Activated T-cell treated with anti-CD3 and anti-CD28 coated beads, Interleukin-2, amount 50 U/mL, for 48 hours (primary cell): ENCODE measurements at places on chromosomes 13 and 19.
A peak's percentile ranks its signal among the peaks of the same experiment; 100 is the strongest.

- no peak for DNase-seq
Observed at GRCh38 chr13:110216398-110217041, 90.4 kb downstream of the COL4A1 start.

DNA sequence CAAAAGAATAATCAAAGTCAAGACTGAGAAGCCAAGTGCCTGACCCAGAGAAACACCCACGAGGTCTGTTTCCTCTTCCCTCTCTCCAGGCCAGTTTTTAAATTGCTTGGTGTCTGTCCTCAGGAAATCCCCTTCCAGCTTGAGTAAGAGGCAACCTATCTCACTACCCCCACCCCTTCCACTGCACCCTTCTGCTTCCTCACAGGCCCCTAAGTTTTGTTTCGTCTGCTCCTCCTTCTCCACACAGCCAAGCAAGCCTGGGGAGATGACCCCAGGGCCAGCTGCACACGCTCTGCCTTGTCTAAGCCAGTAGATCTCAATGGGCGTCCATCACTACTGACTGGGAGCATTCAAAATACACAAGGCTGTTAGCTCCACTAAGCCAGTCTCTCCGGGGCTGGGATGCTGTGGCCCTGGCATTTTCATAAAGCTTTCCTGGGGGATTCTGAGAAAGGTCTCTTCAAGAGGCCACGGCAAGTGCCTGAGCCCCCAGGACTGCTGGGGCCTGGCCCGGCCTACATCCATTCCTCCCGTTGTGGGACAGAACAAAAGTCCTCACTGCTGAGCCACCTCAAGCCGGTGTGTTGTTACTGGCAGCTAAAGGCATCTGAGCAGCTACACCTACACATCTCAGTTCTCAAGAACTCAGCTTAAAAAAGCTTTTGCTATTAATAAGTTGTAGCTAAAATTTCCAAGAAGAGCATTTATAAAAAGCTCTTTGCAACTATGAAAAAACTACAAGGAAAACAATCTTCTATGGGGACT, 14.9 kb upstream of the IL4I1 start:
- DNase-seq = peak; percentile 58

GRCh38 chr13:39106216-39107005, 68.2 kb downstream of the NHLRC3 start:
- no peak for DNase-seq

GRCh38 chr13:23956106-23956505, 58.8 kb upstream of the C1QTNF9B start:
- no peak for DNase-seq

GRCh38 chr13:101892296-101892695, 439.8 kb downstream of the ITGBL1 start:
- DNase-seq = no peak

GRCh38 chr13:100511466-100511865, 77.1 kb downstream of the GGACT start:
- no peak for DNase-seq

GRCh38 chr19:13134626-13135025, 15.5 kb downstream of the STX10 start:
- no peak for DNase-seq

GRCh38 chr13:60700994-60701393, 304.0 kb downstream of the TDRD3 start:
- no peak for DNase-seq

DNA sequence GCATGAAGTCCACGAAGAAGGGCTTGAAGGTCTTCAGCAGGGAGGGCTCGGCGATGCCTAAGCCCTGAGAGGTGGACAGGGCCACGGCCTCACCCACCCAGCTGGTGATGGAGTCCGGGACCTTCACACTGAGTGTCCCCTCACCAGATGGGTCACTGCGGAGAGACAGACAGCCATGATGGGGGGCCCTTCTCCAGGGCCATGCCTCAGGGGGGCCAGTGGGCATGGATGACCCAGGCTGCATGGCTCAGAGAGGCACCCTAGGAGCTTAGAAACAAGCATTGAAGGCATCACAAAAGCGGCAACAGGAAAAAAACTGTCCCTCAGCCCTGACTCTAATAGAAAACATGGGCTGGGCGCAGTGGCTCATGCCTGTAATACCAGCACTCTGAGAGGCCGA, 63.2 kb downstream of the F2RL3 start:
- no peak for DNase-seq

DNA sequence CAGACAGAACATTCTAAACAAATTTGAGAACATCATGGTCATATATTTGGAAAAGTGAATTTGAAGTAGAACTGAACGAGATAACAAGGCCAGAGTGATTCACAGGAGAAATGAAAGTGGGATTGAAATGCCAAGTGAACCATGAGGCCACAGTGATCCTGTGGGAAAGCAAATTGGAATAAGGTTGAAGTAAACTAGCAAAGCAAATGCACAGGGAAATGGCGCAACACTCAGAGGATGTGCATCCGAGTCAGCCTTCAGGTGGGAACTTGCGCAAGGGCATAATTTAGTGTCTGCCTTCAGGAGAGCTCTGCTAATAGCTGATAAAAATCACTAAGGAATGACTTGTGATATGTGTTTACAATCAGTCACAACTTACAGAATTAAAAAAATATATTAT, 696.6 kb downstream of the LIG4 start:
- DNase-seq = no peak

DNA sequence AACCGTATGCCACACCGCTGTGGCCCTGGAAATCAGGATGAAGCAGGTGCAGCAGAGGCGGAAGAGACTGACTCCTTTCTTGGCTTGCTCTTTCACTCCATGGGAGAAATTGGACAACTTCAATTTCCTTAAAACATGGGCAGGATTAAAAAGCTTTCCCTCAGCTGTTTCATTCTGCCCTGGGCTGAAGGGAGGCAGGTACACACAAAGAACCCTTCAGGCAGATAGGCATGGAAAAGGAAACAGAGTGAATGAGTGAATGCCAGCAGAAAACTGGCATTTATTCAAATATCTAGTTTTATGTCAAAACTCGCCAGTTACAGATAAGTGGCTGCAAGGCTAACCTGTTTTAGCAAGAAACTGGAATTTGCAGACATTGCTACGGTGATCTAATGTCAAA, 71.0 kb upstream of the SLC15A1 start:
- DNase-seq = no peak

DNA sequence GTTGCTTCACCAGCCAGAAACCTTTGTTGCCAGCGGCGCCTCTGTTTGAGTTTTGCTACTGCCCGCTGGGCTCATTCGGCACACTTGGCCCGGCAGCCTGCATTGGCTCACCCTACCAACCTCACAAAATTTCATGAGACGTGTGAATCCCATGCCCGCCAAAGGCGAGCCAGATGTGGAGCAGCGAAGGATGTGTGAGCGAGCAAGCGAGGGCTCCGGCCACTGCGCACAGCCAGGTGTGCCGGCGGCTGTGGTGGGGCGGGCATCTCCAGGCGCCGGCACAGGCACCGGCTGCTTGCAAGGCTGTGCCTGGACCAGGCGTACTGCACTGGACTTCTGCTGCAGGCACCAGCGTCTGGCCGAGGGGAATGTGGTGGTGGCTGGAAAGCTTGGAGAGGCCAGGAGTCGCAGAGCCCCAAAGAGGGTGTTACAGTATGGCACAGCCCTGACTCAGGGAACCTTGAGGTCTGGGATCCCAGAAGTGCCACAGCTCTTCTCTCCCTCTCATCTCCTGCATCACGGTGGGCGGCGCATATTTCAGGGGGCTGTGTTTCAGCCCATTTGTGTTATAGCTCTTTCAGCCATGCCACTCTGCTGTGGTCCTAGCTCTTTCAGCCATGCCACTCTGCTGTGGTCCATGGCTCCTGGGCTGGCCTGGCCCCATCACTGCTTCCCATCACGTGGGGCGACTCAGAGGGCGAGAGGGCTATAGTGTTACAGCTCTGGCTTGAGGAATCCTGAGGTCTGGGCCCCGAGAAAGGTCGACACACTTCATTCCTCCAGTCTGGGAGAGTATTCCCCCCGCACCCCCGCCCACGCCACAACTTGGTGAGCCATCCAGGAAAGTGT, 592.0 kb upstream of the SLITRK5 start:
- no peak for DNase-seq

- DNase-seq = no peak
Observed at GRCh38 chr13:106484084-106484483, 51.4 kb downstream of the EFNB2 start.

GRCh38 chr19:14377883-14378328, 3.3 kb upstream of the ADGRE5 start:
- no peak for DNase-seq

- no peak for DNase-seq
Observed at GRCh38 chr13:71067165-71067815, 799.7 kb downstream of the DACH1 start.

GRCh38 chr13:23695711-23696464, 125.7 kb downstream of the TNFRSF19 start:
- DNase-seq = peak; percentile 76

- no peak for DNase-seq
Observed at GRCh38 chr13:24215126-24215525, 54.6 kb downstream of the SPATA13 start.

DNA sequence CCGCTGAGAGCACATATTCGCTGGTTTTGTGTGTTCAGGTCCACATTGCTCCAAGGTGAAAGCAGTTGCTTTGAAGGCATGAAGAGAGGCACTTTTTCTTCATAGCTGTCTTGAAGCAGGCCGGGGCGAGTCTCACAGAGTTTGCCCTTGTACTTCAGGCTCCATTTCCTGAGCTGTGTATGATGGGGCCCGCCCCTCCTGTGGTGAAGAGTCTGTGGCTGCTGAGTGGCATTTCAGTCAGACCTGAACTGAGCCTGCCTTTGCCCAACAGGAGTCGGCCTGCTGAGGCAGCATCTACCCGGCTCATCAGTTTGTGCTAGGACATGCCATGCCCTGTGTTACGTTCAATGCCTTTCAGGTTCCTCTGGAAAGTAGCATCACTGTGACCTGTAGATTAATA, 44.4 kb upstream of the C1QTNF9 start:
- peak; percentile 85 for DNase-seq

- DNase-seq = no peak
Observed at GRCh38 chr19:51559240-51559639, 11.8 kb upstream of the ZNF175 start.

DNA sequence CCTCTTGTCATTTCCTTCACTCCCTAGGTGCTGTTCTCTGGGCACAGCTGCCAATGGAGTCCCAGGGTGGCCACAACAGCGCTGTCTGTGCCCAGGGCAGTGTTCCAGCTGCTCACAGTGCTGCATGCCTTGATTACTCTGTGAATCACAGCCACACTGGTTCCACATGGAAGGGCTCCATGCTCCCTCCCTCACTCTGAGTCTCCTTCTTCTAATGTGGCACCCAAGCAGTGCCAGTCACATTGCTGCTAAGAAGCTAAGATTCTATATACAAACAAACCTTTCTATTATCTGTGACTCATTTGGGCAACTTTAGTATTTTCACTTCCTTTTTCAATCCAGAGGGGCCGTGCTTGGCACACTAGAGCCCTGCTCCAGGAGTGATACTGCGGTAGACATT, 248.7 kb downstream of the TDRD3 start:
- no peak for DNase-seq

DNA sequence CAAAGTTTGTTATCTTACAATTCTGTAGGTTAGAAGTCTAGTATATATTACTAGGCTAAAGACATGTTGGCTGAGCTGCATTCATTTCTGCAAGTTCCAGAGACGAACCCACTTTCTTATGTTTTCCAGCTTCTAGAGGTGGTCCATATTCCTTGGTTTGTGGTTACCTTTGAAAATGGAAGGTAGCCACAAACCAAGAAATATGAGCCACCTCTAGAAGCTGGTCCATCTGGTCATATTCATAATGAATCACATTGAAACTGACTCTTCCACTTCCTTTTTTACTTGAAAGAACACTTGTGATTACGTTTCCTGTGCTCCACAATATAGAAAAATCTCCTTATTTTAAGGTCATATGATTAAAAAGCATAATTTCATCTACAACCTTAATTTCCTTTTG, 943.0 kb upstream of the PCDH9 start:
- DNase-seq = no peak

DNA sequence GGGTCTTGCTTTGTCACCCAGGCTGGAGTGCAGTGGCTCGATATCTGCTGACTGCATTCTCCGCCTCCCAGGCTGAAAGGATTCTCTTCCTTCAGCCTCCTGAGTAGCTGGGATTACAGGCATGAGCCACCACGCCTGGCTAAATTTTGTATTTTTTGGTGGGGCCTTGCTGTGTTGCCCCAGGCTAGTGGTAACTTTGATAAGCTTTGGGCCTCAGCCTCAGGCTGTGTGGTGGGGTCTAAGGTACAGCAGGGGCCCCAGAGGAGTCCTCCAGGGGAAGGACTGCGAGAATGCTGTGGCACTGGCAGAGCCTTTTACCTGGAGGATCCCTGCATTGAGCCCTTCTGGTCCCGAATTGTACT, 7.2 kb downstream of the DOT1L start:
- no peak for DNase-seq

DNA sequence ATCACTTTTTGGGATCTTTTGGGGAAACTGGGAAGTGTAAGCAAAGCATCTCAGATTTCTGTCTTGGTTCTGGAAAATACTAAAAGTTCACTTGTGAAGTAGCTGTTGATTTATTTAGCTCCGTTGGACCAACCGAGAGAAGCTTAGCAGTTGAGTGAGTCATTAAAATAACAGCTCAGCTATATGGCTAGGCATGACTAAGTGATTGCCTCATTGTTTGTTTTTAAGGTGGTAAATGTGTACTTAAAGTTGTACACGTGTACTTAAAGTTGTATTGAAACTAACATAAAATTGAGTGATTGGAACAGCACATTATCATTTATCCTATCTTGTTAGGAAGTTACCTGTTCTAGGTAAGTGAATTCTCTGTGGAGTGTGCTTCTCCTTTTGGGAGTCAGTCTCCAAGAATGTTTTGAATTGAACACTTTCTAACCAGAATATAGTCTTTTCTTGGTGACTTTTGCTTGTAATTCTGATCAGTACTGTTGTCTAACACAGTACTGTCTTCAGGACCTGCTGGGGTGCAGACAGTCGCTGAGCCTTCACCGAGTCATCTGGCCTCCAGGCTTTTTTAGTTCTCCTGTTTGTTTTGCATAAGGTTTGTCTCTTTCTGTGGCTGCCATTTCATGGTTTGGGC, 2.9 kb upstream of the DCUN1D2 start:
- no peak for DNase-seq

DNA sequence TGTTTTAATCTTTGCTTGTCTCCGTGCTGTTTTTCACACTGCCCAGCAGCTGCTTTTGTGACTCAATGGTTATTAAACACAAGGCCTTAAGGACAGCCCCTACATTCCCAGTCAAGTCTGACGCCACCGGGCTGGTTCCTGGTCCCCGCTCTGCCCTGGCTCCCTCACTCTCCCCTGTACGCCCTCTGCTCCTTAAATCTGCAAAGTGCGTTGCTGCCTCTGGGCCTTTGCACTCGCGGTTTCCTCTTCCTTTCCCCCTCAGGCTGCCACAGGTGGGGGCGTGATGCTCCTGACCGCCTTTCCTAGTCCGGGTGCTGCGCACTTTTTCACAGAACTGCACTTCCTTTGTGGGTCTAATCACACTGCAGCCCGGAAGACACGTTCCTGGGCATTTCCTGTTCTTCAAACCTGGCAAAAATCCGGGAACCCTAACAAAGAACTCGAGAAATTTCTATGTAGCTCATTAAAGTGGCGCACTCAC, 25.6 kb downstream of the NOSIP start:
- DNase-seq = peak; percentile 72

GRCh38 chr19:32649751-32650150, 25.2 kb downstream of the ANKRD27 start:
- DNase-seq = no peak

GRCh38 chr13:41053384-41053826, 7.9 kb upstream of the WBP4 start:
- DNase-seq = no peak
